T-helper 17 cell (primary cell): ENCODE measurements at places on chromosomes 5 and 9. TPM values are rescaled to one million over a fixed set of nuclear protein-coding genes. Genes with fewer than 3 reads are reported as not detected.

The RARS1 gene
- total RNA-seq: 57.0 TPM

The NR5A1 gene
- not detected for total RNA-seq

The GALNT12 gene
- total RNA-seq: 10.2 TPM

The PKD2L2 gene
- total RNA-seq: not detected

The DNM1 gene
- total RNA-seq: 1.3 TPM

The HAND1 gene
- total RNA-seq: not detected

The OCLN gene
- 9.0 TPM for total RNA-seq

The RANBP17 gene
- not detected for total RNA-seq

The MAMDC2 gene
- 0.07 TPM for total RNA-seq

The SNX18 gene
- 13.3 TPM for total RNA-seq

The CACNA1B gene
- total RNA-seq: 0.22 TPM

The UBE2D2 gene
- 153 TPM for total RNA-seq

The TRAF1 gene
- 118 TPM for total RNA-seq

The ARL14EPL gene
- total RNA-seq: not detected

The RNF183 gene
- not detected for total RNA-seq

The FAM151B gene
- total RNA-seq: not detected

The CKMT2 gene
- not detected for total RNA-seq

The BBLN gene
- total RNA-seq: 71.0 TPM

The PLAA gene
- total RNA-seq: 28.6 TPM

The TNC gene
- not detected for total RNA-seq

The SHLD3 gene
- total RNA-seq: 7.5 TPM

The PCDHA11 gene
- not detected for total RNA-seq

The LCN6 gene
- not detected for total RNA-seq

The IRX2 gene
- not detected for total RNA-seq

The SUSD3 gene
- 62.3 TPM for total RNA-seq

The SPTAN1 gene
- total RNA-seq: 740 TPM

The CEP120 gene
- 58.6 TPM for total RNA-seq

The WNT8A gene
- total RNA-seq: not detected

The SLC6A3 gene
- total RNA-seq: not detected

The CD180 gene
- total RNA-seq: 0.05 TPM

The NLN gene
- 2.3 TPM for total RNA-seq
